Astrocyte (in vitro differentiated cells and primary cell): ENCODE measurements at places on chromosomes 13 and 19. TPM values are rescaled to one million over a fixed set of nuclear protein-coding genes. Genes with fewer than 3 reads are reported as not detected.

The MAB21L1 gene
- 2.0 and 2.9 TPM in 2 replicates for total RNA-seq

The LYPD3 gene
- 0.22 and 0.54 TPM in 2 replicates for total RNA-seq

The TMEM238 gene
- total RNA-seq, result 1.4 and 2.1 TPM in 2 replicates

The NKPD1 gene
- total RNA-seq, result not detected in 2 replicates

The UBE2L5 gene
- not detected in 2 replicates for total RNA-seq

The FCGBP gene
- total RNA-seq, result 0.54 and 1.4 TPM in 2 replicates

The YIPF2 gene
- total RNA-seq, result 69.5 and 76.7 TPM in 2 replicates

The ASF1B gene
- total RNA-seq, result 1.1 and 1.9 TPM in 2 replicates

The NFIC gene
- 38.3 and 49.8 TPM in 2 replicates for total RNA-seq

The ANO8 gene
- 8.1 and 9.0 TPM in 2 replicates for total RNA-seq

The EBI3 gene
- 5.4 and 5.5 TPM in 2 replicates for total RNA-seq

The COL5A3 gene
- 22.2 and 28.0 TPM in 2 replicates for total RNA-seq

The LAIR1 gene
- not detected in 2 replicates for total RNA-seq

The UPK1A gene
- 0.18 TPM in 1 of 2 replicates, not detected in the other for total RNA-seq

The TJP3 gene
- total RNA-seq, result 0.58 and 2.0 TPM in 2 replicates

The CELF5 gene
- 1.2 and 1.4 TPM in 2 replicates for total RNA-seq

The ZIM2 gene
- not detected in 2 replicates for total RNA-seq
